ENCODE measurements at places on chromosomes 3 and 15. TPM values are rescaled to one million over a fixed set of nuclear protein-coding genes. Genes with fewer than 3 reads are reported as not detected.

Gene CCDC14
- total RNA-seq, result 21.8 TPM

Gene MYZAP
- 0.66 TPM for total RNA-seq

Gene SLC15A2
- 0.25 TPM for total RNA-seq

Gene FILIP1L
- 32.1 TPM for total RNA-seq

Gene BFSP2
- total RNA-seq, result not detected

Gene ZCWPW2
- total RNA-seq, result 0.99 TPM

Gene TGM5
- total RNA-seq, result not detected

Gene IL12A
- total RNA-seq, result 0.19 TPM

Gene TMCO5A
- total RNA-seq, result not detected

Gene IL17RE
- 3.5 TPM for total RNA-seq

Gene UMPS
- total RNA-seq, result 24.2 TPM

Gene TTLL13
- total RNA-seq, result under 0.01 TPM

Gene HYKK
- total RNA-seq, result 2.2 TPM

Gene VIPR1
- total RNA-seq, result 1.4 TPM

Gene GP9
- not detected for total RNA-seq

Gene ARHGAP11A
- 21.5 TPM for total RNA-seq

Gene SEMA6D
- 8.1 TPM for total RNA-seq

Gene GTF2A2
- 20.8 TPM for total RNA-seq

Gene CAV3
- not detected for total RNA-seq

Gene PRSS50
- total RNA-seq, result not detected

Gene SLC22A14
- total RNA-seq, result 0.12 TPM

Gene DNASE1L3
- total RNA-seq, result not detected

Gene PLCB2
- total RNA-seq, result 0.53 TPM

Gene LSG1
- 34.1 TPM for total RNA-seq

Gene GPR62
- total RNA-seq, result under 0.01 TPM

Gene ATP10A
- total RNA-seq, result 4.9 TPM

Gene PCBP4
- total RNA-seq, result 41.3 TPM

Gene P3H2
- total RNA-seq, result 1.1 TPM

Gene TRAT1
- not detected for total RNA-seq

Gene AQP9
- total RNA-seq, result not detected

Gene SSUH2
- not detected for total RNA-seq

Gene NR2C2
- 18.2 TPM for total RNA-seq

Gene SNTN
- not detected for total RNA-seq

Gene BCHE
- 0.31 TPM for total RNA-seq

Gene GRK7
- not detected for total RNA-seq

Gene SHC4
- total RNA-seq, result 1.1 TPM

Gene TRAIP
- 5.2 TPM for total RNA-seq

Gene LDHAL6B
- total RNA-seq, result not detected

Gene UNC13C
- not detected for total RNA-seq

Gene RTP4
- 0.99 TPM for total RNA-seq

Gene LRRN1
- not detected for total RNA-seq

Gene RHCG
- total RNA-seq, result 0.13 TPM

Gene DOCK3
- 0.53 TPM for total RNA-seq

Gene AMIGO3
- total RNA-seq, result not detected

Gene PLCD1
- 64.2 TPM for total RNA-seq

Gene SERPINI2
- not detected for total RNA-seq

Gene ACOX2
- 25.6 TPM for total RNA-seq

Gene PRICKLE2
- 20.2 TPM for total RNA-seq

Gene CPA3
- total RNA-seq, result 0.12 TPM

Gene MESP1
- 0.37 TPM for total RNA-seq

Gene ATP11B
- total RNA-seq, result 68.4 TPM
